Dermis microvascular lymphatic vessel endothelial cell (primary cell): ENCODE measurements at places on chromosomes 5 and 9.

- no peak for DNase-seq
Observed at GRCh38 chr5:32003981-32004380, 170.1 kb downstream of the GOLPH3 start.

GRCh38 chr9:22129133-22129532 lies 120.0 kb upstream of the CDKN2B start:
- DNase-seq = peak; percentile 24

GRCh38 chr5:154943527-154943926 lies 2.7 kb downstream of the MRPL22 start:
- DNase-seq = no peak

- DNase-seq = no peak
Observed at GRCh38 chr5:124692950-124693349, 53.5 kb downstream of the ZNF608 start.

GRCh38 chr5:132193165-132193694 lies 34.4 kb downstream of the P4HA2 start:
- DNase-seq = no peak

- peak; percentile 91 for DNase-seq
Observed at GRCh38 chr5:88833371-88834130, 49.4 kb downstream of the MEF2C start.
